Stimulated activated CD8-positive, alpha-beta memory T cell treated with anti-CD3 and anti-CD28 coated beads, Interleukin-15, amount 100 ng/mL, for 4 hours (primary cell): ENCODE measurements at places on chromosomes 1 and 21.

GRCh38 chr1:233361876-233362275 lies 34.4 kb downstream of the MAP3K21 start:
- no peak for DNase-seq

DNA sequence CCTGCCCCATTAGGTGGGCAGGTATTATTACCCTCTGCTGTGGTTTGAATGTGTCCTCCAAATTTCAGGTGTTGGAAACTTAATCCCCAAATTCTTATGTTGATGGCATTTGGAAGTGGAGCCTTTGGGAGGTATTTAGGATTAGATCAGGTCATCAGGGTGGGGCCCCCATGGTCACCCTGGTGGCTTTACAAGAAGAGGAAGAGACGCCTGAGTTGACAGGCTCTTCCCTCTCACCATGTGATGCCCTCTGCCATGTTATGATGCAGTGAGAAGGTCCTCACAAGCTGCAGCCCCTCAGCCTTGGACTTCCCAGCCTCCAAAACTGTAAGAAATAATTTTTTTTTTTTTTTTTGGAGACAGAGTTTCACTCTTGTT lies 8.8 kb upstream of the THEMIS2 start:
- DNase-seq: no peak

GRCh38 chr1:9406111-9406510 lies 113.4 kb downstream of the SPSB1 start:
- no peak for DNase-seq

DNA sequence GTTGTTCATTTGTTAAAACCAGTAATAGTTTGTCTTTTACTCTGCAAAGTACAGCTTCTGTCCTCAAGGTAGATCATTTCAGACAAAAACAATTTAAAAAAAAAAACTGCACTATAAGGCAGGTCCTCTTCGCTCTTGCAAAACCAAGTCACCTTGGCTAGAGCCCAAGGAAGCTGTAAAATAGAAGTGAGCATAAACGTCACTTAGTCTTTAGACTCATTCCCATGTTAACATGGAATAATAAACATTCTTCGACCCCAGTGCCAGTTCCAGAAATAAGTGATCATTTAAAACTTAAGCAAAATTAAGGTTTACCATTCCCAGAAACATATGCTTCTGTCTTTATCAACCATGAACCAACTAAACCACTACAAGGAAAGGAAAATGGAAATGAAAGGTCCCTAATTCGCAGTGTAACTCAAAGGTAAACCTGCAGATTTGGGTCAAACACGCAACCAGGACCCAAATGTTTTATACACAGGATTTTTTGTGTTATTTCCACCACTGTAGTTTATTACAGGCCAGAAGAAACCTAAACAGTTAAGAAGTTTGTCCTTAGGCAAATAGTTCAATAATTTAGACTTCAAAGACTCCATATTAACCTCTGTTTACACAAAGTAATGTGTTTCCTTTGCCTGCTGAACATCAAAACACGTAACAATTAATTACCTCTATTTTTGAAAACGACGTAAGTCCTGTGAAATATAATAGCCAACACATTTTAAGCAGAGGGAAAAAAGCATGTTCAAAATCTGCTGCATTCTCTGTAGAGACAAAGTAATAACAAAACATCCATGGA lies 54.6 kb downstream of the TGFBR3 start:
- no peak for DNase-seq

GRCh38 chr1:78284354-78284753 lies 206.4 kb upstream of the PTGFR start:
- no peak for DNase-seq

DNA sequence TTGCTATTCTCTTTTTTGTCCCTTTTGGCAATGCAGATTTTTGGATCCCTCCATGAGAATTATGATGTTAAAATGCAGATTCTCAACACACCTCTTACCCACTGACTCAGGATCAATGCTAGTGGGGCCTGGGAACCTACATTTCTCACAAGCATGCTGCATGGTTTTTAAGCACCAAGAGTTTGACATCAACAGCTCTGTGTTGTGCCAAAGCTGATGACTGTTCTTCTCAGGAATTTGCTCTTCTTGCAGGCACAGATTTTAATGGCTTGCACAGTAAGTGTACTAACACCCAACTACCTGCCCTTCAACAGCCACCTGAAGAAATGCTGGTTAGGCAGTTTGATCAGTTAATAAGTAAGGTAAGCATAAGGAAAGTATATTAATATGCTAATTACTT lies 468.7 kb downstream of the PTBP2 start:
- no peak for DNase-seq

GRCh38 chr1:41243079-41243385 lies 926 bp upstream of the SCMH1 start:
- no peak for DNase-seq

DNA sequence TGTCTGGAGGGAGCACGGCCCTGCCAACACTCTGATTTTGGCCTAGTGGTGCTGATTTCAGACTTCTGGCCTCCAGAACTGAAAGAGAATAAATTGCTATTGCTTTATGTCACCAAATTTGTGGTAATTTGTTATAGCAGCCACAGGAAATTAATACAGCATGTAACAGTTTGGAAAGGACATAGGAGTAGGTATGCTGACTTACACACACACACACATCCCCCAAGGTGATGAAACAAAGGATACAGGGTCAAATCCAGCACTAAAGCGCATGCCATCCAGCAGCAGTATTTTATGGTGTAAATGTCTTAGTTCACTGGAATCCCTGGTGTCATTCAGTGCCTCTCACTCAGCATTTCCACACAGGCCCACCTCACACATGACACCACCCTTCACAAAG lies 72.2 kb upstream of the MAN1A2 start:
- no peak for DNase-seq

- DNase-seq: no peak
Observed at GRCh38 chr1:36881541-36881940, 152.8 kb downstream of the GRIK3 start.

DNA sequence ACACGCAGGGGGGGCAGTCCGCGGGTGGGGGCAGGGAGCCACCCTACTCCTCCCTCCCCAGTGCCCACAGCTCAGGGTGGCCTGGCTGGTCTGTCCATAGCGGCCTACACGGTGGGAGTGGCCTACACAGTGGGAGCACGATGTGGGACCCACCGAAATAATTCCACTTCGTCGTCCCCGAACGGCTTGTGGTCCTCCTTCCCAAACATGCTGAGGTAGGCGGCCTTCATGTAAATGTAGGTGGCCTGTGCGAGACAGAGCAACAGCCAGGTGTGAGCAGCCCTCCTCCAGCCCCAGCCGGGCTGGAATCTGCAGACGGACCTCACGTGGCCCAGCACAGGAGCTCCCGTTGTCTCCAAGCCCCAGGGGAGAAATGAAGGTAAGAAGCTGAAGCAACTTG lies 34.4 kb downstream of the TTC39A start:
- DNase-seq: no peak

- DNase-seq: no peak
Observed at GRCh38 chr1:26158908-26159742, at the start of gene FAM110D. Gene FAM110D, plus strand, starts transcription at chr1:26159079. Its CDS starts 2,213 bp downstream, at chr1:26161292.

DNA sequence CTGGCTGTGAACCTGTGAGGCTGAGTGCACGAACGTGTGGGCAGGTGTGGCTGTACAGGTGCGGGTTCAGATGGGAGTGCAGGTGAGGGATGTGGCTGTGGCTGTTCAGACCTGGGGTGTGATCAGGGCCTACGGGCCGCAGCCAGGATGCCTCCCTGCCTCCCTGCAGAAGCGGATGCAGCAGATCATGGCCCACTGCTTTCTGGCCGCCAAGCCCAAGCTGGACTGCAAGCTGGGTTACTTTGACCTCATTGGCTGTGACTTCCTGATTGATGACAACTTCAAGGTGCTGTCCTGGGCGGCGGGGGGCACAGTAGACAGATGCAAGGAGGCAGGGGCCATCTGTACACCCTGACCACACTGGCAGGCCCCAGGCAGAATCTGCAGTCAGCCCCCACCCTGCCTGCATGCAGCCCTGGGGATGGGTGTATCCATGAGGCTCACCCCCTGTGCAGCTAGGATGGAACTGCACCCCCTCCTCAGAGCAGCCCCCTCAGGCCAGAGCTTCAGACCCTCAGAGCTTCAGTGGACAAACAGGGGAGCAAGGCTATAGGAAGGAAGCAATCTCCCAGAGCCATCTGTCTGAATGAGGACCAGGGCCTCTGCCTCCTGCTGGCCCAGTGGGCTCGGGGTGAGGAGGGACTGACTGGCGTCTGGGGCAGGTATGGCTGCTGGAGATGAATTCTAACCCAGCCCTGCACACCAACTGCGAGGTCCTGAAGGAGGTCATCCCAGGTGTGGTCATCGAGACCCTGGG lies 9.8 kb downstream of the TNFRSF18 start:
- no peak for DNase-seq

- no peak for DNase-seq
Observed at GRCh38 chr21:26282058-26282457, 111.5 kb upstream of the APP start.

DNA sequence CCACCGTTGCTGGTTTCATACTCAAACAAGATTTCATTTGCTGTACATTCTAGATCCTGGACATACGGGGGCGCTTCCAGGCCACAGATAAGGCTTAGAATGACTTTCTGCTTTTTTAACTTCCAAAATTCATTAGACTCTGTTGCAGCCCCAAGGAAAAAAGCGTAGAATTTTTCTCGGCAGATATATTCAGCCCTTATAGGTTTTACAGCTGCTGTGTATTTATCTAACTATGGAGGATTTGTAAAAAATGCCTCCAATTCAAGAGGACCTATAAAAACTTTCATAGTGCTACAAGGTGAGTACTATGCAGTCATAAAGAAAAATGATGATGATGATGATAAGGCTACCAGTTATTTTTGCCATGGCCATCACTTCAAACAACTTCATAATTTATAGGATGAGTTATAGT lies 51.6 kb downstream of the SLC30A10 start:
- DNase-seq: no peak

GRCh38 chr1:45177452-45177851 lies 29.0 kb downstream of the ZSWIM5 start:
- no peak for DNase-seq

GRCh38 chr1:155694167-155694566 lies 5.3 kb downstream of the DAP3 start:
- DNase-seq: no peak

DNA sequence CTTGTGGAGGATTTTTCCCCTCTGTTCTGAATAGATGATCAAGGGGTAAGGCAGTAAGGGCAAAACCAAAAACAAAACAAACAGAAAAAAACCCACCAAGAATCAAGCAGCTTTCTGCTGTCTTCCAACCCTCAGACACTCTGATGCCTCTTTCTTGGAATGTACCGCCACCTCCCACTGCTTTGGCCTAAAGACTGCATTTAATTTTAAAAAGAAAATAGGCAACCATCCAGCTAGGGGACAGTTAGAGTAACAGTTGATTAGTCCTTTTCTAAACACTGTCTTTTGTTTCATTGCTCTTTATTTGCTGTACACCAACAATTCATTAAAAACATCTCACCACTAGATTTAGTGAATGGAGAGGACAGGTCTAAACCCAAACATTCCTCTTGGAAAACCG lies 21.5 kb downstream of the WLS start:
- no peak for DNase-seq

DNA sequence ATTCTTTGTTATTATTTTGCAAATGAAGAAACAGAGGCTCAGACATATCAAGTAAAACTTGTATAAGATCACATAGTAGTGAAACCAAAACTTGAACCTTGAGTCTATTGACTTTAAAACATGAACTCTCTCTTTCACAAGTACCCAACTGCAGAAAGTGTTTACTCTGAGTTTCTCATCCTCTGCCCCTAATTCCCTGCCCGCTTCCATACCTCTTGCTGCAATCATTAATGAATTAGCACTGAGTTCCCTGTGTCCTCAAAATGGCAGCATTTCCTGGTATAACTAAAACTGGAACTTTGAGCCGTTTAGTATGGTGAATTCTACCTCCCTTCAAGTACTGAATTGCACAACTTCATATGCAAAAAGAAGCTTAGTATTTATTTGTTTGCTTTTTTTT lies 147.7 kb upstream of the DNAH14 start:
- no peak for DNase-seq

DNA sequence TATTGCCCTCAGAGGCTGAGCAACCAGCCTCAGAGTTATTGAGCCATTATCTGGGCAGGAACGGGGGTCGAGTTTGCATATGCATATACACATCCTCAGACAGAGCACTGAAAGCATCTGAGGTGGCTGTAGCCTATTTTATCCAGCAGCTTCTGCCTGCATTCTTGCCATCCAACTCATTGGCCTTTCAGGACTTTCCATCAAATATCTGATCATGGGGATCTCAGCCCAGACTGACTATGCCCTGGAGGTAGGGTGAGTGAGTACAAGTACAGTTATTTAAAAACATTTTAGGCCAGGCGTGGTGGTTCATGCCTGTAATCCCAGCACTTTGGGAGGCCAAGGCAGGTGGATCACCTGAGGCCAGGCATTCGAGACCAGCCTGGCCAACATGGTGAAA lies 1.8 kb upstream of the MTF1 start:
- no peak for DNase-seq

DNA sequence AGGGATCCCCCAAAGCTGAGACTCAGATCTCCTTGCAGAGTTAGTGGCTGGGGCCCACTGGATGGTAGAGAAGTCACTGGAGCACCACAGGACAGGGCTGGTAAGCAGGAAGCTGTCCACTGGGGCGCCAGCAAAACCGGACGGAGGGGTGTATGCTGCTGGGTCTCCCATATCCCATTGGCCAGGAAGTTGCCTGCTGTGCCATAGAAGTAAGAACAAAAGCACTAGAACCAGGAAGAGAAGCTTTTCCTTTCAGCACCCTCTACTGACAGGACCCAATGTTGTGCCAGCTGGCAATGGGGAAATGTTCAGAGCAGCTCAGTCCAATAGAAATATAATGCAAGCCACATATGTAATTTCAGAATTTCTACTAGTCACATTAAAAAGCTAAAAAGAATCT lies 146.6 kb downstream of the SPATA46 start:
- DNase-seq: no peak

DNA sequence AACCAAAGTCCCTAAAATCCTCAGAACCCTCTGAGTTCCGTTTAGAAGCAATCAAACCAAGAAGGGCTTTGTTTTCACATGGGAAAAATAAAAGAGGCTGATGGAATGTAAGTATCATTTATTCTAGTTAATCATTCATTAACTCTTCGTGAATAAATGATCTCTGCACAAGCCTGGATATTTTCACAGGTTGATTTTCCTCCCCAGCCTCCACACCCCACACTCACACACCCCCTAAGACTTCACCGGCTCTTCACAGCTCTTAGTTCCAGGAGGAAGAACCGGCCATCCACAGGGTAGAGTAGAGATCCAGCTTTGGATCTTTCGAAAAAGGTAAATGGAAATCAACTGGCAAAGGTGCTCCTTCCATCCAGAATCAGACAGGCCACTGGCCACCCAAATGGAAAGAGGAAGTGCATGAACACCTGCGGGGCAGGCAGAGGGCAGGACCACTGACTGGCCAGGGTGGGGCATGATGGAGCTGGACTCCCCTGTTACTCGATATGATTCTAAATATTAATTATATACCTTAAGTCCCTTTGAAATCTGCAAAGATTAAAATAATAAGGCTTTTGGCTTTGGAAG lies 10.0 kb downstream of the C1orf198 start:
- no peak for DNase-seq
